Right ventricle myocardium inferior (tissue), 1 donor: ENCODE measurements at places on chromosomes 16 and 17. TPM values are rescaled to one million over a fixed set of nuclear protein-coding genes. Genes with fewer than 3 reads are reported as not detected.
A peak's percentile ranks its signal among the peaks of the same experiment; 100 is the strongest.

Gene MYH8
- not detected for total RNA-seq

Gene NHLRC4
- total RNA-seq, result 0.57 TPM

Gene HS3ST2
- 0.11 TPM for total RNA-seq

Gene KIF19
- total RNA-seq, result 0.16 TPM

Gene DEXI
- total RNA-seq, result 121 TPM

Gene TRIM72
- 2.1 TPM for total RNA-seq

Gene WSCD1
- total RNA-seq, result 10.6 TPM

GRCh38 chr16:50478773-50479149 is 69.4 kb upstream of the NKD1 start:
- DNase-seq, result no peak

DNA sequence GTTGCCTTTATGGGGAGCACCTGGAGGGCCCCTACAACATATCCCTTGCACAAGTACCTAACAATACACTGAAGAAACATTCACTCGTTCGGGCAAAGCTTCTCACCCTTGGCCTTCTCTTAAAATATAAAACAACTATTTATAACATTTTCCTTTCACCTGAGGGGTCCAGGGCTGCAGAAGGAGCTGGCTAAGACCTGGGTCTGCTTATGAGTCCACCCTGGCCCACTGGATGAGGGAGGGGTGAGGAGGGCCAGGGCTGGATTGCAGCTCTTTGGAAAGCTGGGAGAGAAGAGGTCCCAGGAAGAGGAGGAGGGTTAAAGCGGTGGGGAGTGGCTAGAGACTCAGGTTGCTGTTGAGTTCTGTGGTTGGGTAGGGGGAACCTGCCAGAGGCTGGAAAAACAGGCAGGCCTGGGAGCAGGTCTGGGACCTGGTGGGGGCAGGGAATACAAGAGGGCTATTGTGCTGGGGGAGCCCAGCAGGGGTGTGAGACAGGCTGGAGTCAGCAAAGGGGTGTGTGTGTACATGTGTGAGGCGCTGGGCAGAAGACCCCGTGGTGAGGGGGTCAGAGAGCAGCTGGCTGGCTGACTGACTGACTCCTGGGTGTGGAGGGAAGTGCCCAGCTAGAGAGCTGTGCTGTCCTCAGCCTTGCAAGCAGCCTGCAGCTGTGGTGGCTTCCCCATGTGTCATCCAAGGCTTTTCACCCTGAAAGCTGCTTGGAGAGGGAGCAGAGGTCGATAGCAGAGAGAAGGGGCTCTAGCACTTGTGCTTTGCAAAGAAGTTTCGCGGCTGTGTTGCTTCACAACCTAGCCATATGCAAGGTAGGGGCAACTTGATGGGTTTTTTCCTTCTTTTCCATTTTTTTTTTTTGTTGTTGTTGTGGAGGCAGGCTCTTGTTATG is 10.2 kb upstream of the MRC2 start:
- no peak for DNase-seq

DNA sequence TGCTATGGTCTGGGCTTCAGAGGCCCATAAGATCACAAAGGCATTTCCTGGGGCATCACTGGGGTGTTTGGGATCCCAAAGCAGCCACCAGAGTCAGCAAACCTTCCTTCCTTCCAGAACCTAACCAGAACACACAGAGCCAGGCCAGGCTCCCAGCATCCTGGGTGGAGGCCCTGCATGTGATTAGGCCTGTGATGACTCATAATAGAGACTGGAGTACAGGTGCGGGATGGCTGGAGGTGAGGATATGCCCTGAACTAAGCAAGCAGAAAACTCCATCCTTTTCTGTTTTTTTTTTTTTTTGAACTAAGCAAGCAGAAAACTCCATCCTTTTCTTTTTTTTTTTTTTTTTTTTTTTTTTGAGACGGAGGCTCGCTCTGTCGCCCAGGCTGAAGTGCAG is 17.7 kb upstream of the GFOD2 start:
- DNase-seq, result no peak

- no peak for DNase-seq
These were observed 51.6 kb downstream of the KANSL1 start for GRCh38 chr17:46141645-46142044.

DNA sequence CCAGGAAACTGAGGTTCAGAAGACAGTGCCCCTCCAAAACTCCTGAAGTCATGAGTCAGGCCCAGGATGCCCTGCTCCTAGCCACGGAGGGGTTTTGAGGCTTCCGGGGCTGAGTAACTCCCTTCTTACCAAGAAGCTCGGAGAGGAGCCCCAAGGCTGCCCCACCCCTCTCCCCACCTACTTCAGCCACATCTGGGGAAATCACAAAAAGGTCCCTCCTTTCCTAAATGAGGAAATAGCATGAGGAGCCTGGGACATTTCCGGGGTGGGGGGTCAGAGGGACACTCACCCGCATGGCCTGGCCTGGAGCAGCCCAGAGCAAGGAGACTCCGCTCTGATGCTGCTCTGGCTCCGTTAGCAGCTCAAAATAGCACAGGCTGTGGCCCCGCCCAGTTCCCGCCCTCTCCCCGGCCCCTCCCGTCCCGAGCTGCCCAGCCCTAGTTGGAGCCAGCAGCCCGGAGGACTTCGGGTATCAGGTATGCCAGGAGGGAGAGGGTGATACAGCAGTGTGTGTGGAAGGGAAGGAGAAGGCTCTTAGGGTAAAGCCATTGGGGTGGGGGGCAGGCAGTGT is 40.1 kb downstream of the MYO18A start:
- DNase-seq, result peak; percentile 93

DNA sequence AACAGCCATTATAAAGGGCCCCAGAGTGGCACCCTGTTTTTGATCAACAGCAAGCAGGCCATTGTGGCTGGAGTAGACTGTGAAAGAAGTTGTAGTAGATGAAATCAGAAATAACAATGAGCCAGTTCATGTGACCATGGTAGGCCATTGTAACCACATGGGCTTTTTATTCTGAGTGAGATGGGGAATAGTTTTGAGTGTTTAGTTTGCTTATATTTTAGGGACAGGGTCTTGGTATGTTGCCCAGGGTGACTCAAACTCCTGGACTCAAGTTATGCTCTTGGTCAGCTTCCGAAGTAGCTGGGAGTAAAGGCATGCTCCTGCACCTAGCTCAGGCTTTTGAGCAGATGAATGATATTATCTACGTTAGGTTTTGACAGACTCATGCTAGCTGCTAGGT is 12.0 kb downstream of the CBFB start:
- DNase-seq, result no peak

- DNase-seq, result no peak
These were observed 440.6 kb downstream of the HS3ST3B1 start for GRCh38 chr17:14741491-14741890.

- no peak for DNase-seq
These were observed 8.7 kb downstream of the CCL17 start for GRCh38 chr16:57413301-57413730.

DNA sequence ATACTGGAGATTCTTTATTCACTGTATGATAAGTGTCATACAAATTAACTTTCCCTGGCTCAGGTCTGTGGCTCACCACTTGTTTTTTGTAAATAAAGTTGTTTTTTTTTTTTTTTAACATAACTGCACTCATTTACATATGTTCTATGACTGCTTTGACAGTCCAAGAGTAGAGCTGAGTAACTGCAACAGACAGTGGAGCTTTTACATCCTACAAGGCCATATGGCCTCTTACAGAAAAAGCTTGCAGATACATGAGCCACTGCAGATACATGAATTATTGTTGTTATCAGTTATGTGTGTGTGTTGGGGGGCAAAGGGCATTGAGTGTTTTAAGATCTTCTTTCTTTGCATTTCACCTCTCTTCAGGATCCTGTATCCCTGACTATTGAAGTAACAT is 311.7 kb downstream of the BCAS3 start:
- no peak for DNase-seq
